ENCODE measurements at places on chromosomes 6 and 20. TPM values are rescaled to one million over a fixed set of nuclear protein-coding genes. Genes with fewer than 3 reads are reported as not detected.

DNA sequence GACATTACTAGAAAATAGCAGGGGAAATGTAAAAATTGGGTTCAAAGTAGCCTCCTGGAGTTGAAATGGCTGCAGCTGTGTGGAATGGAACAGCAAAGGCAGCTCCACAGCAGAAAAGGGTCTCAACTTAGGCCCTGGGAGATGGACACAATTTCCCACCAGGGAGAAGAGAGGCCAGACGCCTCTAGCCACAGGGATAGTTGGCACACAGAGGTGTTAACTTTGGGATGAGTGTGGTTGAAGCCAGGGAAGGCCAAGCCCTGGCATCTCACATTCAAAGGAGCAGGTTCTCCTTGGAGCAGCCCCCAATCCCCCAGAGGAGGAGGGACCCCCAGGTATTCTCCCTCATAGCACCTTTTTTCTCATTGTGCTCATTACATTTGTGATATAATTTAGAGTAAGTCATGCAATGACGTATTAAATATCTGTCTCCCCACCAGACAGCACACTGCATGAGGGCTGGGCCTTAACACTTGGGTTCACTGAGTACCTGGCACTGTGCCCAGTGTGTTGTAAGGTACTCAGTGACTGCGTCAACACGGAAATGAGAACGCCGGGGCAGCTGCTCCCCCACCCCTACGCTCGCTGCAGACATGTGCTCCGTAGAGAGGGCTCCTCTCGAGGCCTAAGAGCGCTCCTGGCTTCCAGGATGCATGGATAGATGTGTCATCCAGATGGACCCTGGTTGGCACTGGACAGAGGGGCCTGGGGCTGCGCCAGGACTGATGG lies 76.0 kb upstream of the CD93 start:
- H3K4me1 ChIP-seq: peaks cover 3% of the 10 kb centered on the region
- no peak overlapping the region for H3K27ac ChIP-seq
- H3K4me3 ChIP-seq: no peak overlapping the region

DNA sequence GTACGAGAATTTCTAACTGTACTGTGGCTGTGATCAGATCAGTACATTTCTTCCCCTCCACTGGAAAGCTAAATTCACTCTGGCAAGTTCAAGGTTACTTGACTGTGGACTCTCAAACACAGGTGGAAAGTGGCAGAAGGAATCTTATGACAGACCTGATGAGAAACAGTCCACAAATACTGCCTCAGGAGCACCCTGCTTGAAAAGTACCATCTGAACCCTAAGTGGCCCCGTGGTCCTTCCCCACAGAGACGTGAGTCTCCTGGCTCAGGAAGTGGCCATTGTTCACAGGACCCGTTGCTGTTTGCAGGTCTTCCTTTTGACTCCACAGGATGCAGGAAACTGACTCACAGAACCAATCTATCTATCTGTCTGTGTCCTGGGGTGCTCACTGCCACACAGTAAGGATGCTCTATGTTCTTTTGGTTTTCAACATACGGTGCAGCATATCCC lies 47.5 kb upstream of the NHSL1 start:
- DNase-seq: peak; percentile 57
- peaks cover 10% of the 10 kb centered on the region for H3K27me3 ChIP-seq
- no peaks in the 10 kb centered on the region for H3K36me3 ChIP-seq
- no peak overlapping the region for H3K27ac ChIP-seq

DNA sequence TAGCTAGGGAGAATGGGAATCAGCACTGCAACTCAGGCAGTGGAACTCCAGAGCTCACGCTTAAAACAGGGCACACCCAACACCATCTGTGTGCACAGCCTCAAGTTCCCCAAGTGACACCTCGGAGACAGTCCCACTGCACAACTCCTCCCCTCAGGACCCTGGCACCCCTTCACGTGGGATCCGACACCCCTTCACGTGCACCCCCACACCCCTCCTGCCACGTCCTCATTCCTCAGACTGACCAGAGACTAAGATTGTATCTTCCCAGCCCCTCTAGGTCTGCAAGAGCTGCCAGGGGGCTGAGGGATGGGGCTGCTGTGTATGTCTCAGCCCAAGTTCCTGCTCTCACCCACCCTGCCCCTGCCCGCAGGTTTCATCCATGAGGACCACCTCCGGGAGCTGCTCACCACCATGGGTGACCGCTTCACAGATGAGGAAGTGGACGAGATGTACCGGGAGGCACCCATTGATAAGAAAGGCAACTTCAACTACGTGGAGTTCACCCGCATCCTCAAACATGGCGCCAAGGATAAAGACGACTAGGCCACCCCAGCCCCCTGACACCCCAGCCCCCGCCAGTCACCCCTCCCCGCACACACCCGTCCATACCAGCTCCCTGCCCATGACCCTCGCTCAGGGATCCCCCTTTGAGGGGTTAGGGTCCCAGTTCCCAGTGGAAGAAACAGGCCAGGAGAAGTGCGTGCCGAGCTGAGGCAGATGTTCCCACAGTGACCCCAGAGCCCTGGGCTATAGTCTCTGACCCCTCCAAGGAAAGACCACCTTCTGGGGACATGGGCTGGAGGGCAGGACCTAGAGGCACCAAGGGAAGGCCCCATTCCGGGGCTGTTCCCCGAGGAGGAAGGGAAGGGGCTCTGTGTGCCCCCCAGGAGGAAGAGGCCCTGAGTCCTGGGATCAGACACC lies 7.6 kb downstream of the MYL9 start:
- H3K27me3 ChIP-seq: no peaks in the 10 kb centered on the region
- no peak overlapping the region for H3K27ac ChIP-seq
- no peak overlapping the region for H3K4me3 ChIP-seq
- H3K4me1 ChIP-seq: no peaks in the 10 kb centered on the region
- H3K36me3 ChIP-seq: no peaks in the 10 kb centered on the region

SLC23A2 gene
- total RNA-seq: 18.1 TPM

- H3K4me3 ChIP-seq: no peak overlapping the region
- no peak for DNase-seq
- H3K36me3 ChIP-seq: no peaks in the 10 kb centered on the region
- H3K27me3 ChIP-seq: no peaks in the 10 kb centered on the region
These were observed 181.6 kb downstream of the CDH26 start for GRCh38 chr20:60139663-60140446.

VSX1 gene
- not detected for total RNA-seq

DNA sequence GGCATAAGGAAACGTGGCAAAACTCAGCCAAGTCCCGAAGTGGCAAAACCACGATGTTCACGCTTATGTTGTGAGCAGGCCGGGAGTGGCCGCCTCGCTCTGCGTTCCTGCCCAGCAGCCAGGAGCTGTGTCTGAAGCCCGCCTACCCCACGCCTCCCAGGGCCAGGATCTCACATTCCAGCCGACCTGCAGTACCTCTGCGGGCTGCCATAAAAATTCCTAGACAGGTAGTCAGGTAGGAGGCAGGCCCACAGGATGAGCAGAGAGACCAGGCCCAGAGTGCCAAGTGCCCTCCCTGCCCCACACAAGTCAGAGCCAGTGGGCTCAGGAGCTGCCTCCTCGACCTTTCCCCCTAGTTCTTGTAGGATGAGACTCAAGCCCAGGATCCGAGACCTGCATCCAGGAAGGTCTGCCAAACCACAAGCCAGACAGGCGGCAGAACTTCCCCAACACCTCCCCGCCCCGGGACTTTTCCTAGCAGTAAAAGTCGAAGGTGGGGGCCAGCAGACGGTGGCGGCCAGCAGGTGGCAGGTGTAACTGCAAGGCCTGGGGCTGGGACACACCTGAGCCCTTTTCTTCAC lies 16.7 kb downstream of the PMEPA1 start:
- H3K27me3 ChIP-seq: no peaks in the 10 kb centered on the region
- peak; percentile 25 for DNase-seq
- peaks cover 17% of the 10 kb centered on the region for H3K4me1 ChIP-seq
- no peak overlapping the region for H3K4me3 ChIP-seq

MTFR2 gene
- 19.2 TPM for total RNA-seq

- no peak overlapping the region for H3K27ac ChIP-seq
- DNase-seq: no peak
- H3K27me3 ChIP-seq: peaks cover 2% of the 10 kb centered on the region
- no peaks in the 10 kb centered on the region for H3K4me1 ChIP-seq
These were observed 6.2 kb downstream of the SIGLEC1 start for GRCh38 chr20:3705970-3706739.

DNA sequence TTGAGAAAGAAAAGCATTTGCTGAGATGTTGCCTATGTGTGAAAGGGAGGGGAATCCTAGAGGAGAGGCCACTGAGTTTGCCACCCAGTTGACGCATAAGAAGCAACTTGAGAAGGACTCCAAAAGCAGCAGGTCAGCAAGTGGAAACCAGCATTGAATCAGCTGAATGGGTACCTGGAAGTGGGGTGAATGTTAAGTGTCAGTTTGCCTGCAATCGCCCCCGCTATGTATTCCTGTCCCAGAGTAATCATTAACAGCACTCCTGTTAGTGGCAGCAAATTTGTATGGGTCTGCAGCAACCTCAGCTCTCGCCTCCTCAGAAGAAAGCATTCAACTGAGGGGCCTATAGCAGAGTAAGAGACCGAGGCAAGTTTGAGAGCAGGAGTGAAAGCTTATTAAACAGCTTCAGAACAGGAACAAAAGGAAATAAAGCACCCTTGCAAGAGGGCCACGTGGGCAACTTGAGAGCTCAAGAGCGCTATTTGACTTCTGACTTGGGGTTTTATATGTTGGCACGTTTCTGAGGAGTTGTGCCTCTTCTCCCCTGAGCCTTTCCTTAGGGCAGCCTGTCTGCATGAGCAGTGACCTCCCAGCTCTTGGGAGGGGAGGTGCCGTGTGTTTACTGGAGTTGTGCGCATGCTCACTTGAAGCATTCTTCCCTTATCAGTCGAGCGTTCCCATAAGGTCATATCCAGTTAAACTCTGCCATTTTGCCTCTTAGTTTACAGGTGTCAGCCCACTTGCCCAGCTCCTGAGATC lies 122.6 kb upstream of the PHACTR1 start:
- no peaks in the 10 kb centered on the region for H3K36me3 ChIP-seq
- no peak overlapping the region for H3K4me3 ChIP-seq
- peaks cover 13% of the 10 kb centered on the region for H3K27me3 ChIP-seq
- no peaks in the 10 kb centered on the region for H3K4me1 ChIP-seq
- no peak for DNase-seq

DNA sequence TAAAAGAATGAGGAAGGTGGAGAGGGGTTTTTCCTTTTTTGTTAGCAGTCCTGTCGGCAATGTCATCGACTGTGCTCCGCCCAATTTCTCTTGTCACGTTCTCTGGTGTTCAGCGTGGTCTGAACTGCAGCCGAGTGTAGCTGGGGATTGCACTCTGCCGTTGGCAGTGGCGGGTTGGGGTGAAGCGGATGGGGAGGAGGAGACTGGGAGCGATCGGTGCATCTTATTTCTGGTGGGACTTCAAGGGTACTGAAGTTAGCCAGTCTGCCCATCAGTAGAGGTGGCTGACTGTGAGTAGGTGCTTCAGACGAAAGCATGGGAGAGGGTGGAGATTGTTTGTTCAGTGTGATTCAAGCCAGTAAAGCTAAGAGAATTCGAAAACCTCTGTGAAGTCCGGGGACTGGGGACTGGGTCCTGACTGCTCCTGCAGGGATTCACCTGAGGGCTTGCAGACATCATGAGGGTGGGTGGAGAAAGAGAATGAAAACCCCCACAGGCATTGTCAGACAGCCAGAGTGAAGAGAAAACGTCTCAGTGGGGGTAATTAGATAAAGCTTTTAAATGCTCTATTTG lies 5.1 kb downstream of the RREB1 start:
- H3K36me3 ChIP-seq: peaks cover 6% of the 10 kb centered on the region
- peak; percentile 72 for DNase-seq
- H3K4me1 ChIP-seq: peaks cover 74% of the 10 kb centered on the region
- peak overlapping the region; percentile 73 for H3K4me3 ChIP-seq
- peak overlapping the region; percentile 51 for H3K27ac ChIP-seq

GSTA3 gene
- total RNA-seq: not detected

GRCh38 chr20:10218536-10219451 lies at the start of gene SNAP25:
Gene SNAP25 (plus strand): TSS chr20:10218830. CDS start chr20:10275492, 56,662 bp downstream.
- peak; percentile 52 for DNase-seq
- peaks cover 3% of the 10 kb centered on the region for H3K36me3 ChIP-seq
- H3K4me1 ChIP-seq: peaks cover 13% of the 10 kb centered on the region
- peak within 1 kb of the TSS; percentile 56 for H3K4me3 ChIP-seq
- peaks cover 43% of the 10 kb centered on the region for H3K27me3 ChIP-seq

CLPSL2 gene
- not detected for total RNA-seq

GRCh38 chr6:20028143-20028542 lies 184.1 kb downstream of the MBOAT1 start:
- peaks cover 58% of the 10 kb centered on the region for H3K27me3 ChIP-seq
- no peak for DNase-seq
- peaks cover 15% of the 10 kb centered on the region for H3K4me1 ChIP-seq
- H3K27ac ChIP-seq: no peak overlapping the region
- H3K4me3 ChIP-seq: no peak overlapping the region

GRCh38 chr20:7195704-7196103 lies 428.2 kb downstream of the BMP2 start:
- H3K27ac ChIP-seq: no peak overlapping the region
- no peaks in the 10 kb centered on the region for H3K27me3 ChIP-seq
- DNase-seq: no peak
- H3K4me1 ChIP-seq: no peaks in the 10 kb centered on the region
- no peak overlapping the region for H3K4me3 ChIP-seq

GRCh38 chr20:4082406-4083097 lies 67.2 kb upstream of the RNF24 start:
- peak; percentile 67 for DNase-seq
- H3K36me3 ChIP-seq: peaks cover 2% of the 10 kb centered on the region
- H3K27ac ChIP-seq: peak overlapping the region; percentile 91
- peaks cover 4% of the 10 kb centered on the region for H3K27me3 ChIP-seq
- H3K4me1 ChIP-seq: peaks cover 44% of the 10 kb centered on the region

ADGB gene
- not detected for total RNA-seq

DNA sequence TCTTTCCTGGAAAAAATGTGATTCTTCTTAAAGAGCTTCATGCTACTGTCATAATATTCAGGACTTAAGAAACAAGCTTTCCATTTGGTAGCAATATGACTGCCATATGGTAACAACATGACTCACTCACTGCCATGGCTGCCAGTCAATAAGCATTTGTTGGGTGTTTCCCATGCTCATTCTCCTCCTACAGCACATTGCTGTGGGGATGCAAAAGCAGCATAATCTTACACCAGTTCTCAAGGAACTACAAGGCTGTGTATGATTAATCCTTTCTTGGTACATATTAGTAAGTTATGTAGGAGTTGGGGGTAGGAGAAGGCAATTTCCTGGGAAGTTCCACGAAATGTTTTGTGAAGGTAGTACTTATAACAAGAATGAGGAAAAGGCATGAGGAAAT lies 76.7 kb downstream of the CEP162 start:
- H3K27ac ChIP-seq: no peak overlapping the region
- no peak overlapping the region for H3K4me3 ChIP-seq
- H3K4me1 ChIP-seq: peaks cover 2% of the 10 kb centered on the region

DNA sequence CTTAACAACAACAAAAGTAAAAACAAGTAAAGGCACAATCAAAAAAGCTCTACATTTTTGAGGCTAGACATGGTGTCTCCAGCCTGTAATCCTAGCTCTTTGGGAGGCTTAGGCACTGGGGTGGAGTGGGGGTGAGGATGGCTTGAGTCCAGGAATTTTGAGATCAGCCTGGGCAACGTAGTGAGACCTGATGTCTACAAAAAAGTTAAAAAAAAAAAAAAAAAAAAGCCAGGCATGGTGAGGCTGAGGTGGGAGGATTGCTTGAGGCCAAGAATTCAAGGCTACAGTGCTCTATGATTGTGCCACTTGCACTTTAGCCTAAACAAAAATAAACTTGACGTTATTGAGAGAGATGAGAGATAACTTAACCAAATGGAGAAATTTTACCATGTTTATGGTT lies 60.1 kb downstream of the QKI start:
- no peak overlapping the region for H3K27ac ChIP-seq
- H3K36me3 ChIP-seq: peaks cover 31% of the 10 kb centered on the region
- no peak for DNase-seq
- H3K27me3 ChIP-seq: no peaks in the 10 kb centered on the region
- H3K4me3 ChIP-seq: no peak overlapping the region

GRCh38 chr20:48049641-48050040 lies 264.4 kb upstream of the SULF2 start:
- H3K27ac ChIP-seq: no peak overlapping the region
- H3K27me3 ChIP-seq: peaks cover 5% of the 10 kb centered on the region
- DNase-seq: no peak
- H3K4me3 ChIP-seq: no peak overlapping the region

MMP24 gene
- not detected for total RNA-seq
